ENCODE measurements at places on chromosomes 16 and 17. TPM values are rescaled to one million over a fixed set of nuclear protein-coding genes. Genes with fewer than 3 reads are reported as not detected.

Gene SP2
- 18.0 TPM for total RNA-seq

Gene TMEM100
- not detected for total RNA-seq

Gene DNAI2
- total RNA-seq: not detected

Gene MAP2K3
- total RNA-seq: 162 TPM

Gene UTS2R
- not detected for total RNA-seq

Gene SKAP1
- total RNA-seq: 0.08 TPM

Gene TMEM98
- total RNA-seq: 50.3 TPM

Gene CACNG4
- total RNA-seq: 9.2 TPM

Gene BICDL2
- total RNA-seq: not detected

Gene ANKRD40CL
- total RNA-seq: not detected

Gene SLC5A10
- 0.18 TPM for total RNA-seq

Gene LDHD
- total RNA-seq: 0.63 TPM

Gene WNT9B
- total RNA-seq: not detected

Gene ABI3
- not detected for total RNA-seq

Gene P2RX5
- 23.6 TPM for total RNA-seq

Gene CLEC19A
- total RNA-seq: 0.17 TPM

Gene ANKFN1
- total RNA-seq: not detected

Gene PDIA2
- total RNA-seq: 0.58 TPM

Gene CPHXL2
- total RNA-seq: not detected

Gene RPAIN
- total RNA-seq: 35.3 TPM

Gene ALOX15B
- not detected for total RNA-seq

Gene TCAP
- total RNA-seq: 1.0 TPM

Gene GRAPL
- total RNA-seq: not detected

Gene AARS1
- 103 TPM for total RNA-seq

Gene TEKT1
- total RNA-seq: not detected

Gene SLC47A1
- total RNA-seq: 23.0 TPM

Gene KRT12
- total RNA-seq: not detected

Gene CD300LB
- total RNA-seq: 0.12 TPM

Gene VMP1
- 152 TPM for total RNA-seq
